ENCODE measurements at places on chromosomes 7 and 10. TPM values are rescaled to one million over a fixed set of nuclear protein-coding genes. Genes with fewer than 3 reads are reported as not detected.

DNA sequence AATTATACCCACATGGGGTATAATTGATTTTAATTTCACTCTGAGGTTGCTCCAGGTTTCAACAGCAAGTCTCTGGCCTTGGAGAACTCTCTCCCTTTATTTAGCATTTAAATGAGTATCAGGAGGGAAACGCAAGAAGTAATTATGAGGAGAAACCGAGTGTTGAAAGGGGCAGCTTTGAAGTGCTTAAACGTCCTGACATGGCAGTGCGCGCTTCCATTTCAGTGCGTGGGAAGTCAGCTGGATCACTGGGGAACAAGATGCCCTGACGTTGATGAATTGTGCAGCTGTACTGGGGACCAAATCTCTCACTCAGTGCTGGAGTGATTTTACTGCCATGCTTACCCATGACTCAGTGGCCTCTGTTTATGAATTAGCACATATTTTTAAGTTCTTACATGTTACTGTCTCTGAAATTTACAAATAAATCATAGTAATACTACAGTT lies 106.0 kb upstream of the PRR15 start:
- no peak for DNase-seq
- H3K27me3 ChIP-seq, result no peaks in the 10 kb centered on the region
- H3K27ac ChIP-seq, result no peak overlapping the region
- H3K4me3 ChIP-seq, result no peak overlapping the region

DNA sequence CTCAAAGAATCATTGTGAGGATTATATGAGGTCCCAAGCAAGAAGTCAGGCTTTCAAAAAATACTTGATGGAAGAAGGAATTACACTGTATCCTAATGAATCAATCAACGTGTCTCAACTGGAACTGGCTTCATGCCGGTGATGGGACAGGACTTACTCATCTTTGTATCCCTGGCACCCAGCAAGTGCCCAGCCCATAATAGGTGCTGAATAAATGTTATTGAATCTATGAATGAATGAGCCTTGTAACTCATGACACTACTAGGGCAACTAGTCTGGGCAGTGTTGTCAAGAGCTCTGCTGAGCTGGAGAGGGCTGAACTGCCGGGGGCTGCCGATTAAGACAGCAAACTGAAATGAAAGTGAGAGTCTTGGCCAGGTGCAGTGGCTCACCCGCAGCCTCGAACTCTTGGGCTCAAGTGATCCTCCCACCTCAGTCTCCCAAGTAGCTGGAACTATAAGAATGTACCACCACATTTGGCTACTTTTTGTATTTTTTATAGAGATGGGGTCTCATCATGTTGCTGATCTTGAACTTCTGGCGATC lies 87.2 kb upstream of the KIF5B start:
- H3K4me1 ChIP-seq, result peaks cover 21% of the 10 kb centered on the region
- H3K4me3 ChIP-seq, result no peak overlapping the region
- H3K27ac ChIP-seq, result no peak overlapping the region

GRCh38 chr10:13483073-13483472 lies 45.7 kb downstream of the BEND7 start:
- H3K27ac ChIP-seq, result no peak overlapping the region
- H3K27me3 ChIP-seq, result no peaks in the 10 kb centered on the region
- H3K36me3 ChIP-seq, result no peaks in the 10 kb centered on the region
- no peaks in the 10 kb centered on the region for H3K4me1 ChIP-seq
- DNase-seq, result no peak

GRCh38 chr10:132463333-132464255 lies 66.6 kb downstream of the PWWP2B start:
- H3K4me3 ChIP-seq, result no peak overlapping the region
- H3K27ac ChIP-seq, result no peak overlapping the region
- H3K36me3 ChIP-seq, result no peaks in the 10 kb centered on the region

TLX1 gene
- total RNA-seq, result not detected

GRCh38 chr10:36634916-36635315 lies 490.5 kb upstream of the ANKRD30A start:
- H3K4me3 ChIP-seq, result no peak overlapping the region
- H3K4me1 ChIP-seq, result no peaks in the 10 kb centered on the region
- H3K27me3 ChIP-seq, result no peaks in the 10 kb centered on the region
- DNase-seq, result no peak
- no peaks in the 10 kb centered on the region for H3K36me3 ChIP-seq
- H3K27ac ChIP-seq, result no peak overlapping the region

DNA sequence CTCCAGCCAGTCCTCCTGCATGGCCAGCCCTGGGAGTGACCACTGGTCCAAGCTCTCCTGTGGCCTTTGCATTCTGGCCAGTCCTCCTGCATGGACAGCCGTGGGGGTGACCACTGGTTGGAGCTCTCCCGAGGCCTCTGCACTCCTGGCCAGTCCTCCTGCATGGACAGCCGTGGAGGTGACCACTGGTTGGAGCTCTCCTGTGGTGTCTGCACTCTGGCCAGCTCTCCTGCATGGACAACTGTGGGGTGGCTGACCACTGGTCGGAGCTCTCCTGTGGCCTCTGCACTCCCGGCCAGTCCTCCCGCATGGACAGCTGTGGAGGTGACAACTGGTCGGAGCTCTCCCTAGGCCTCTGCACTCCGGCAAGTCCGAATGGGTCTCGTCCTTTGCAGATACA lies 28.7 kb upstream of the ADARB2 start:
- DNase-seq, result no peak
- no peaks in the 10 kb centered on the region for H3K27me3 ChIP-seq
- no peaks in the 10 kb centered on the region for H3K36me3 ChIP-seq
- H3K4me3 ChIP-seq, result no peak overlapping the region

- no peak for DNase-seq
- H3K27ac ChIP-seq, result no peak overlapping the region
- peaks cover 50% of the 10 kb centered on the region for H3K4me1 ChIP-seq
- H3K27me3 ChIP-seq, result no peaks in the 10 kb centered on the region
- no peaks in the 10 kb centered on the region for H3K36me3 ChIP-seq
- no peak overlapping the region for H3K4me3 ChIP-seq
Measured at GRCh38 chr7:100567751-100568175, 5.9 kb downstream of the SAP25 start.

PROSER2 gene
- 46.2 TPM for total RNA-seq

OR6B1 gene
- total RNA-seq, result not detected

DNA sequence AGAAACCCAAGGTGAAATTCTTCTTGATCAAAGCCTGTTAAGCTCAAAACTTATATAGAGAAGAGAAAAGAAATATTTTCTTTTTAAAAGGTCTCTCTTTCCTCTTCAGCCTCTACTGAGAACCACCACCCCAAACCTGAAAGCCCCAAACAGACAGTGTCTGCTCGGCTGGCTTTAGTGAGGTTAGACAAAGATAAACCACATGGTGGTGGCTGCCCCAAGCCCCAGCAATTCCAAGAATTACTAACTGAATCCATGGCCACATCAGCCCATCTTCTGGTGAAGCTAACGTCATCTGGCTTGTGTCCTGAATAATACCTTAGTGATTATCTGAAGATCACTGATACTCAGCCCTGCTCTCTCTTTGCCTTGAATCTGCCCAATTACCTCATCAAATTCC lies 275.0 kb downstream of the ELMO1 start:
- H3K36me3 ChIP-seq, result no peaks in the 10 kb centered on the region
- H3K4me1 ChIP-seq, result no peaks in the 10 kb centered on the region
- no peaks in the 10 kb centered on the region for H3K27me3 ChIP-seq

TSPAN12 gene
- 7.4 TPM for total RNA-seq

LIPN gene
- not detected for total RNA-seq

LEP gene
- total RNA-seq, result not detected

SFMBT2 gene
- total RNA-seq, result 0.02 TPM

HKDC1 gene
- total RNA-seq, result 1.7 TPM

COL17A1 gene
- total RNA-seq, result 3.5 TPM

GRCh38 chr7:20447021-20447650 lies 116.4 kb downstream of the ITGB8 start:
- H3K27me3 ChIP-seq, result no peaks in the 10 kb centered on the region
- DNase-seq, result no peak
- no peak overlapping the region for H3K27ac ChIP-seq
- H3K4me3 ChIP-seq, result no peak overlapping the region
- H3K4me1 ChIP-seq, result no peaks in the 10 kb centered on the region

SFTPD gene
- 0.66 TPM for total RNA-seq

DNA sequence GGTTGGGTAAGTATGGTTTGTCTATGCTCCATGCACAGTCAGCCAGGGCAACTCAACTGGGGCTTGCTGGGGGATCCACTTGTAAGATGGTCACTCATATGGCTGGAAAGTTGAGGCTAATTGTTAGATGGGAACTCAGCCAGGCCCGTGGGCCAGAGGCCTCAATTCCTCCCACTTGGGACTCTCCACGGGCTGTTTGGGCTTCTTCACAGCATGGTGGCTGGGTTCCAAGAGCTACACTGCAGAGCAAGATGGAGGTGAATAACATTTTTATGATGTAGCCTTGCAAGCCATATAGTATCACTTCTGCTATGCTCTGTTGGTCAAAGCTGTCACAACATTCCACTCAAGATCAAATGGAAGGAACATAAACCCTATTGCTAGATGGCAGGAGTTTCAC lies 39.2 kb downstream of the ELMO1 start:
- H3K4me3 ChIP-seq, result no peak overlapping the region
- H3K27ac ChIP-seq, result no peak overlapping the region
- H3K36me3 ChIP-seq, result no peaks in the 10 kb centered on the region
- H3K27me3 ChIP-seq, result peaks cover 16% of the 10 kb centered on the region
- no peak for DNase-seq

GRCh38 chr7:128692623-128693270 lies 20.7 kb downstream of the GARIN1A start:
- H3K4me3 ChIP-seq, result no peak overlapping the region
- no peaks in the 10 kb centered on the region for H3K27me3 ChIP-seq
- no peaks in the 10 kb centered on the region for H3K4me1 ChIP-seq
- no peak for DNase-seq
- no peaks in the 10 kb centered on the region for H3K36me3 ChIP-seq

GIGYF1 gene
- 59.7 TPM for total RNA-seq

DNA sequence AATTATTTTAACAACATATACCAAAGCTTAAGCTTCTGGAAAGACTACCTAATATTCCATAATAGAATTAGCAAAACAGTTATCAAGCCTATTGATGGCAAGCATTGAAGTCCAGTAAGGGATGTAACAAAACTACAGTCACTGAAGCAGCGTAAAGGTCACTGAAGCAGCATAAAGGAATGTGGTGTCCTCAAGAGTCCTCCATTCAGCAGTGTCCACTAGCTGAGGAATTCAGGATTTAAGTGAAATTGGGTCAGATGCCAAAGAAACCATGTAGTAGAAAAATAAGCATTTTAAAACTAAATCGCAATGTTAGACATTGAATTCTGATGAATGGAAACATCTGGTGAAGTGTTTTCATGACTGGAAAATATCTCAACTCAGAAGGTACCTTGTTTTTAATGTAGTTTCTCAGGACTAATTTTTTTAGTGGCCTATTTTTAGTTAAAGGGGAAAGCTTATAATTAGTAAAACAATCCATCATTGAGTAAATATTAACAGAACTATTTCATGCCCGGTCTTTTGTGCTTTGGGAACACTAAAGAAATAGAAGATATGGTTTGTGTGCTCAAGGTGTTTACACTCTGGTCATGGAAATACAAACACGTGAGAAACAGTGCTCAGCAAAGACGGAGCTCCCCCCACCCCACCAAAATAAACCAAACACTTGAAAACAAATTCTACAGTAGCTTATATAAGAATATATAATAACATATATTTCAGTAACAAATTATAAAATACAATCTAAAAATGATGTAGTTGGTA lies 121.4 kb downstream of the CDK14 start:
- H3K27ac ChIP-seq, result no peak overlapping the region
- H3K27me3 ChIP-seq, result no peaks in the 10 kb centered on the region
- no peaks in the 10 kb centered on the region for H3K4me1 ChIP-seq
- no peak for DNase-seq
- H3K36me3 ChIP-seq, result no peaks in the 10 kb centered on the region

ALOX5 gene
- 6.1 TPM for total RNA-seq

IKZF1 gene
- 0.57 TPM for total RNA-seq

GRCh38 chr7:3455806-3456595 lies 154.9 kb downstream of the SDK1 start:
- H3K27ac ChIP-seq, result no peak overlapping the region
- DNase-seq, result no peak
- peaks cover 31% of the 10 kb centered on the region for H3K27me3 ChIP-seq
- no peak overlapping the region for H3K4me3 ChIP-seq
- no peaks in the 10 kb centered on the region for H3K4me1 ChIP-seq

GRCh38 chr10:108785011-108785410 lies 1138.3 kb downstream of the XPNPEP1 start:
- H3K27ac ChIP-seq, result no peak overlapping the region
- no peak overlapping the region for H3K4me3 ChIP-seq
- no peak for DNase-seq
- H3K4me1 ChIP-seq, result no peaks in the 10 kb centered on the region
- H3K27me3 ChIP-seq, result no peaks in the 10 kb centered on the region
- H3K36me3 ChIP-seq, result no peaks in the 10 kb centered on the region

DNA sequence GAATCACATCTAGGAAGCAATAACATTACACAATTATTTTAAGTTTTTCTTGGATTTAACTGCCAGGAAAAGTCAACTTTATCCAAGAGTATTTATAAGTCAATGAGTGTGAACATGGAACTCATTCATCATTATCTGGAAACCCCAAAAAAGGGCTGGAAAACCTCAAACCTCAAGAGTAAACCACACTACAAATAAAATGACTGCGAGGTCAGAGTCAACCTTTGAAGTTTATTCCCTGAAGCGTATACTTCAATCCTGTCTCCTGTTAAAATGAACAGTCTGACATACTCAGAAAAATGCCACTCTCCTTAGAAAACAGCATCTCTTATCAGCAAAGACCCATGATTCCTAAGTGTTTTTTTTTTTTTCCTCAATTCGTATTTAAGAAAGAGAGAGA lies 86.5 kb downstream of the RELN start:
- no peak overlapping the region for H3K4me3 ChIP-seq
- DNase-seq, result no peak
- no peaks in the 10 kb centered on the region for H3K36me3 ChIP-seq
- H3K4me1 ChIP-seq, result no peaks in the 10 kb centered on the region
- peaks cover 20% of the 10 kb centered on the region for H3K27me3 ChIP-seq

DNA sequence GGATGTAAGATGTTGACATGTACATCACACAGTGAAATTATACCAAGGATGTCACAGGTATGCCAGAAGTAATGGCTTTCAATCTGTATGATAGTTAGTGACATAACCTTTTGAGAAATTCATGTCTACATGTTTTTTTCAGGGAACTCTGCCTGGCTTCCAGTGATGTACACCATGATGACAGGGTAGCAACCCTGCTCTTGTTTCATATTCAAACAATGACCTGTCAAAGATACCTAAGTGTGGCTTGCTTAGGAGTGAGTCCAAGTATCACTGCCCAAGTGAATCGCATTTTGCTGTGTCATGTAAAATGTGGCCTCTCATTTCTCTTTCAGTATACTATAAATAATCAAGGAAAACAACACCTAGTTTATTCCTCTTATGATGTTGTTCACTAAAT lies 205.8 kb upstream of the DKK1 start:
- no peaks in the 10 kb centered on the region for H3K36me3 ChIP-seq
- no peak overlapping the region for H3K4me3 ChIP-seq
- no peaks in the 10 kb centered on the region for H3K27me3 ChIP-seq
- no peak overlapping the region for H3K27ac ChIP-seq
- DNase-seq, result no peak

RBP4 gene
- total RNA-seq, result 2.4 TPM

Measured in HCT116 (cell line).